Esophagus muscularis mucosa (tissue), 4 donors: ENCODE measurements at places on chromosomes 2 and 18. TPM values are rescaled to one million over a fixed set of nuclear protein-coding genes. Genes with fewer than 3 reads are reported as not detected.

Gene CDC42EP3
- total RNA-seq: 71.1 TPM

Gene IL1F10
- total RNA-seq: not detected

Gene IL36A
- total RNA-seq: not detected

Gene BUB1
- 1.8 TPM for total RNA-seq

Gene ZNF804A
- total RNA-seq: not detected

Gene RALBP1
- total RNA-seq: 114 TPM

Gene MSTN
- total RNA-seq: not detected

Gene PRKAG3
- not detected for total RNA-seq

Gene YWHAQ
- total RNA-seq: 231 TPM

Gene PLGLB1
- total RNA-seq: 4.6 TPM

Gene GBX2
- total RNA-seq: not detected

Gene PSD4
- total RNA-seq: 3.8 TPM

Gene DNER
- 2.9 TPM for total RNA-seq

Gene PPP4R1
- 97.6 TPM for total RNA-seq

Gene ERICH2
- not detected for total RNA-seq

Gene SERPINB13
- not detected for total RNA-seq
